ENCODE measurements at places on chromosomes 1 and 21. TPM values are rescaled to one million over a fixed set of nuclear protein-coding genes. Genes with fewer than 3 reads are reported as not detected.

The C1orf210 gene
- total RNA-seq = 0.10 TPM

The TMEM82 gene
- total RNA-seq = not detected

The SIM2 gene
- total RNA-seq = 0.06 TPM

The SPATA46 gene
- not detected for total RNA-seq

DNA sequence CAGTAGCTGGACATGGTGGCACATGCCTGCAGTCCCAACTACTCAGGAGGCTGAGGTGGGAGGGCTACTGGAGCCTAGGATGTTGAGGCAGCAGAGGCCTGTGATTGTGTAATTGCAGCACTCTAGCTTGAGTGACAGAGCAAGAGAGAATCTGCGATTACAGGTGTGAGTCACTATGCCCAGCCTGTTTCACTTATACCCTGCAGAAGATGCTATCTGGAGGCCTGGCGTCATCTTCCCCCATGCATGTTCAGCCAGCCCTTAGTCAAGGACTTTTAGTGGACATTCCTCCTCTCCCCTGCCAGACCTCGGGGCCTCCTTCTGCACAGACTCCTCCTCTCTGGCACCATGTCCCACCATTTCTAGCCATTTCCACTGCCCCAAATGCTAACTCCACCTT lies 36.3 kb upstream of the RCC2 start:
- H3K27ac ChIP-seq = no peak overlapping the region
- H3K27me3 ChIP-seq = no peaks in the 10 kb centered on the region
- no peaks in the 10 kb centered on the region for H3K4me1 ChIP-seq
- no peaks in the 10 kb centered on the region for H3K36me3 ChIP-seq
- no peak overlapping the region for H3K4me3 ChIP-seq

GRCh38 chr1:212712451-212713303 lies 13.0 kb upstream of the BATF3 start:
- no peaks in the 10 kb centered on the region for H3K4me1 ChIP-seq
- H3K27me3 ChIP-seq = no peaks in the 10 kb centered on the region
- H3K36me3 ChIP-seq = no peaks in the 10 kb centered on the region
- no peak overlapping the region for H3K4me3 ChIP-seq

GRCh38 chr1:77378723-77379535 lies 97.1 kb downstream of the AK5 start:
- peak; percentile 43 for DNase-seq
- H3K36me3 ChIP-seq = no peaks in the 10 kb centered on the region
- no peaks in the 10 kb centered on the region for H3K27me3 ChIP-seq
- no peak overlapping the region for H3K27ac ChIP-seq
- no peak overlapping the region for H3K4me3 ChIP-seq
- H3K4me1 ChIP-seq = no peaks in the 10 kb centered on the region

GRCh38 chr1:81695741-81696140 lies 105.0 kb upstream of the ADGRL2 start:
- H3K36me3 ChIP-seq = no peaks in the 10 kb centered on the region
- no peak overlapping the region for H3K27ac ChIP-seq
- H3K4me3 ChIP-seq = no peak overlapping the region
- peaks cover under 1% of the 10 kb centered on the region for H3K4me1 ChIP-seq
- peak; percentile 77 for DNase-seq

DNA sequence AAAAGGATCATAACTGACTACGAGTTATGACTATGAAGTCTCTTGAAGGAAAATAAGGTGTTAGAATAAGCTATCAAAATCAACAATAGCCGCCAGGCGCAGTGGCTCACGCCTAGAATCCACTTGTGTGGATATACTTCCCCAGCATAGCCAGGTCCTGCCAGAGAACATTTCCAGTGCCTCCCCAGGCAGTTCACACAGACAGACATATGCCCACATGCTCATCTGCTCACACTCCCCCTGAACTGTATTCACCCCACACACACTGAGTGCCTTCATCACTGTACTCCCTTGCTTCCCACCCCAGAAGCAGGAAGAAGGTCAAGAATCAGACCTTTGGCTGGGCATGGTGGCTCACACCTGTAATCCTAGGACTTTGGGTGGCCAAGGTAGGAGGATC lies 6.5 kb downstream of the RERE start:
- DNase-seq = no peak
- no peaks in the 10 kb centered on the region for H3K27me3 ChIP-seq
- peaks cover 9% of the 10 kb centered on the region for H3K4me1 ChIP-seq
- H3K4me3 ChIP-seq = no peak overlapping the region

GRCh38 chr1:200988693-200989092 lies 34.8 kb downstream of the KIF21B start:
- H3K4me3 ChIP-seq = no peak overlapping the region
- H3K36me3 ChIP-seq = peaks cover 90% of the 10 kb centered on the region
- H3K27ac ChIP-seq = no peak overlapping the region
- H3K4me1 ChIP-seq = peaks cover 30% of the 10 kb centered on the region
- DNase-seq = no peak
- no peaks in the 10 kb centered on the region for H3K27me3 ChIP-seq

DNA sequence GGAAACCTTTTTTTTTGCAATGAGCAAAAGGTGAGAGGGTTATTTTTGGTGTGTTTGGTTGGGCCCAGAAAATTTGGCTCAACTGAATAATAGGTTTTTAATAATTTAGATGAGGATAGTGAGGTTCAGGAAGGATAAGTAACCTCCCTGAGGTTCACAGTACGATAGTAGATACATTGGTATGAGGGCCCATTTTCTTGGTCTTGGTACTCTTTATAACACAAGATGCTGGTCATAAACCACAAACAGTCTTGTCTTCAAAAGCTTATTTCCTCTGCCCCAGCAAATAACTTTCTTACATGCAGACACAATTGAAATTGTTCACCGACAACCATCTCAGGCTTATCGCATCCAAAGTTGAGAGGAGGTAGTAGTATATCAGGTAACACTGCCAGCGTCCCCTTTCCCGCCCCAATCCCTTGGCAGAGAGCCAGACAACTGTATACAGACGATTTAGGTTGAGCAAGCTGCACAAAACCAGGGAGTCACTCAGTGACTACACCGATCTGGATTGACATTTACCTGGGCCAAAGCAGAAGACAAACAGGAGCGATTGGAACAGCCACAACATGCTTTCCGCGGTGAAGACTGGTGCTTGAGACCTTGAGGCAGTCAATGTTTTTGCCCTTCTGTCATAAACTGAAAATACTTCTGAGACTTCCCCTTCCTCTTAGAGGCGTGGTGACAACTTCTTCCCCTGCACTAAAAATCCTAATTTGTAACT lies at the start of gene SLAMF6:
Gene SLAMF6, minus strand, starts transcription at position 634 of the 724 bp plus-strand sequence. Its CDS starts 63 bp downstream, at position 571.
- H3K27me3 ChIP-seq = no peaks in the 10 kb centered on the region
- no peaks in the 10 kb centered on the region for H3K4me1 ChIP-seq
- DNase-seq = no peak
- no peak within 1 kb of the TSS for H3K4me3 ChIP-seq

- no peaks in the 10 kb centered on the region for H3K4me1 ChIP-seq
- H3K27me3 ChIP-seq = no peaks in the 10 kb centered on the region
- H3K4me3 ChIP-seq = no peak overlapping the region
- no peak for DNase-seq
Measured at GRCh38 chr1:74437035-74437434, 75.4 kb downstream of the LRRC53 start.

- no peak overlapping the region for H3K27ac ChIP-seq
- H3K36me3 ChIP-seq = no peaks in the 10 kb centered on the region
- no peak overlapping the region for H3K4me3 ChIP-seq
- H3K4me1 ChIP-seq = no peaks in the 10 kb centered on the region
- DNase-seq = no peak
Measured at GRCh38 chr1:89673251-89673650, 40.3 kb downstream of the LRRC8C start.

DNA sequence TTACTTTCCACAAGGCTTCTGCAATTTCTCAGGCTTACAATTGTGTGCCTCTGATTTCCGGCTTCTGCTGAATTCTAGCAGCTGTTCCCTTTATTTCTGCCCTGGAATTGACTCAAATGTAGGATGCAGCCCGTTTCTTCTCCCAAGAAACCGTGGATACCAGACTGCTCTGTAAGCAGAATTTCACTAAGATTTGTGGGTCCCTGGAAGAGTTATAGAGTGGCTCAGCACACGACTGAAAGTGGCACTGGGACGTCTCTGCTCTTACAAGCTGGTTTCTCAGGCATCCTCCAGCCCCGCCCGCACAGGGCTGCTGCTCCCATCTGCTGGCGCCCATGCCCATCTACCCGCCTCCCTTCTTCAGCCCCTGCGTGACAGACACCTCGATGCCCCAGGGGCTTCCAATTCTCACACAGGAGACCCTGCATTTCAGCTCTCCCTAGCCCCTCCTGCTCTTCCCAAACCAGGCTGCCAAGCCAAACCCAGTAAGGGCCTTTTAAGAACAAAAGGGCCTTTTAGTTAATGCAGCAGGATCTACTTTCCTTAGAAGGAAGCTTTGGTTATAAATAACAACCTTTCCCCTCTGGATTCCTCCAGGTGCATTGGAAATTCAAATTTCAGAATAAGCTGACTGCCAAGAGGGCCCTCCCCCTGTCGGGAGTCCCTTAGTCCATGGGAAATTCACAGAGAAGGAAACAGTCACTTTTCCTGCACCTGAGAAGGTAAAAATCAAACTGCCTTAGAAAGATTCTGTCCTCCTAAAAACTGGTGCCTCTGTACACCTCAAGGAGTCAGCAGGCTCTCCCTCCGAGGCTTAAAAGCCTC lies 45.4 kb upstream of the TENT5B start:
- DNase-seq = peak; percentile 93
- no peak overlapping the region for H3K4me3 ChIP-seq
- no peaks in the 10 kb centered on the region for H3K36me3 ChIP-seq
- peak overlapping the region; percentile 82 for H3K27ac ChIP-seq

GRCh38 chr1:64337926-64338325 lies 132.0 kb upstream of the CACHD1 start:
- H3K4me1 ChIP-seq = no peaks in the 10 kb centered on the region
- no peak overlapping the region for H3K27ac ChIP-seq
- H3K27me3 ChIP-seq = no peaks in the 10 kb centered on the region
- H3K36me3 ChIP-seq = no peaks in the 10 kb centered on the region
- DNase-seq = no peak
